A549 treated with AZD2906 at 1 μM for 4 hours (cell line): ENCODE measurements at places on chromosomes 16 and 17. TPM values are rescaled to one million over a fixed set of nuclear protein-coding genes. Genes with fewer than 3 reads are reported as not detected.

The FOXJ1 gene
- total RNA-seq: 0.77 to 1.1 TPM (median 0.95 TPM) in 5 replicates

The SLC9A5 gene
- total RNA-seq: 1.0 to 1.8 TPM (median 1.4 TPM) in 5 replicates

The PIGS gene
- 56.2 to 63.4 TPM (median 58.3 TPM) in 5 replicates for total RNA-seq

The ABCC11 gene
- 0.05 to 0.25 TPM (median 0.08 TPM) in 5 replicates for total RNA-seq

The GLOD4 gene
- total RNA-seq: 87.9 to 139 TPM (median 97.2 TPM) in 5 replicates

The NOS2 gene
- total RNA-seq: 0.22 to 0.34 TPM (median 0.26 TPM) in 5 replicates

The PLA2G10 gene
- total RNA-seq: 0.33 to 0.63 TPM (median 0.48 TPM) in 5 replicates

The MRPL27 gene
- 136 to 159 TPM (median 145 TPM) in 5 replicates for total RNA-seq

The SCNN1G gene
- total RNA-seq: 2.6 to 3.4 TPM (median 3.0 TPM) in 5 replicates

The PRSS33 gene
- 0.05 to 0.06 TPM in 2 of 5 replicates, not detected in the others for total RNA-seq

The SBK1 gene
- 0.26 to 0.34 TPM (median 0.29 TPM) in 5 replicates for total RNA-seq

The TEKT3 gene
- 0.10 to 0.41 TPM (median 0.15 TPM) in 4 of 5 replicates, not detected in the other for total RNA-seq

The CACNA1H gene
- 12.7 to 20.5 TPM (median 17.0 TPM) in 5 replicates for total RNA-seq

The CCL2 gene
- 5.7 to 7.7 TPM (median 5.8 TPM) in 5 replicates for total RNA-seq

The CCL7 gene
- total RNA-seq: 0.11 to 0.25 TPM (median 0.22 TPM) in 5 replicates

The VTN gene
- 16.3 to 24.7 TPM (median 20.7 TPM) in 5 replicates for total RNA-seq

The GRIN2C gene
- 0.11 to 0.43 TPM (median 0.23 TPM) in 5 replicates for total RNA-seq

The KRTAP4-5 gene
- total RNA-seq: not detected in 5 replicates

The SLC13A2 gene
- total RNA-seq: 0.05 to 0.21 TPM (median 0.10 TPM) in 5 replicates

The PDIA2 gene
- total RNA-seq: 0.15 to 0.50 TPM (median 0.31 TPM) in 5 replicates

The ZNF624 gene
- total RNA-seq: 0.85 to 1.9 TPM (median 1.3 TPM) in 5 replicates

The G6PC1 gene
- 0.02 to 0.04 TPM (median 0.03 TPM) in 3 of 5 replicates, not detected in the others for total RNA-seq

The AP2B1 gene
- total RNA-seq: 117 to 149 TPM (median 128 TPM) in 5 replicates

The ABCA6 gene
- 0.05 to 0.06 TPM in 2 of 5 replicates, not detected in the others for total RNA-seq

The DNAH9 gene
- 0.13 to 0.22 TPM in 2 of 5 replicates, not detected in the others for total RNA-seq

The CTRB1 gene
- total RNA-seq: not detected in 5 replicates

The CCL16 gene
- not detected in 5 replicates for total RNA-seq

The ACAP1 gene
- 2.4 to 5.7 TPM (median 4.0 TPM) in 5 replicates for total RNA-seq

The AOC2 gene
- total RNA-seq: 1.7 to 2.7 TPM (median 1.8 TPM) in 5 replicates

The SLC6A4 gene
- total RNA-seq: 0.07 to 0.08 TPM (median 0.07 TPM) in 3 of 5 replicates, not detected in the others

The CNTNAP4 gene
- total RNA-seq: not detected in 5 replicates

The TPSG1 gene
- 0.07 to 0.16 TPM (median 0.13 TPM) in 4 of 5 replicates, not detected in the other for total RNA-seq

The PIPOX gene
- 0.07 to 0.33 TPM (median 0.11 TPM) in 4 of 5 replicates, not detected in the other for total RNA-seq

The MXRA7 gene
- total RNA-seq: 62.0 to 65.0 TPM (median 64.4 TPM) in 5 replicates
